H1 (cell line): ENCODE measurements at places on chromosomes 3 and 15. TPM values are rescaled to one million over a fixed set of nuclear protein-coding genes. Genes with fewer than 3 reads are reported as not detected.

GRCh38 chr3:197795200-197795599 is 4.1 kb downstream of the LRCH3 start:
- no peak for DNase-seq

DNA sequence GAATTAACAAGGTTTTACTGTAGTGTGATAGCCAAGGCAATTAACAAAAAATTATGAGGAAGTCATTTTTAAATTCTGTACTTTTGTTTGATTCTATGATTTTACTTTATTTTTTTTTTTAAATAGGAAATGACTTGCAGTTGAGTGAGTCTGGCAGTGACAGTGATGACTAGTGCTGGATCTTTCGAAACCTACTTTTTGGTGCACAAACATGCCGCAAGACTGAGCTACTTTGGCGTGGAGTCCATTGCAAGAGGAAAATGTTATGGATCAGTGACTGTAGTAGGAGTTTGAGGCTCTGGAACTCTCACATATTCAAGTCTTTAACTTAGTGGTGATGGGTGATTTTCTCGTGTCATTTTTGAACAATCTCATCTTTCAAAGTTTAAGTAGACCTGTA is 11.6 kb downstream of the EAF1 start:
- no peak for DNase-seq

CCDC13 gene
- not detected in 2 replicates for total RNA-seq

GRCh38 chr3:100641471-100642032 is 32.2 kb downstream of the ADGRG7 start:
- DNase-seq = no peak

DNA sequence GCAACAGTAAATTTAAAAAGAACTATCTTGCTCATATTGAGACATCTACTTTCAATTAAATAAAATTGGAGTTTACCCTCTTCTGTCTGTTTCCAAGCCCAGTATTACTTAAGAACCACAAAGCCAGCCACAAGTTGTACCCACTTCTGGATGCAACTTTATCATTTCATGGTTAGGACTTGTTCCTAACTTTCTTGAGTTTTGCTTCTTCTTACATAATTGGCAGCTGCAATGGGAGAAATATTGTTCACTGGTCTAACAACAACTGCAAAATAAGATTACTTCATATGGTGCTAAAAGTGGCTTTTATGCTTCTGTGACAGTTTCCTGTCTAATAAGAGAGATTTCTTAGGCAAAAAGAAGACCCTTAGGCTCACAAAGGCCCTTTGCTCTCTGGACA is 240.6 kb downstream of the OTOL1 start:
- no peak for DNase-seq

GRCh38 chr3:194938845-194939531 is 253.3 kb downstream of the FAM43A start:
- DNase-seq = peak; percentile 32

TLR9 gene
- not detected in 2 replicates for total RNA-seq

GOLGA6L9 gene
- 5.4 and 5.5 TPM in 2 replicates for total RNA-seq

MKRN2OS gene
- 0.41 TPM in 1 of 2 replicates, not detected in the other for total RNA-seq

WHAMM gene
- total RNA-seq = 3.0 and 3.3 TPM in 2 replicates

DNA sequence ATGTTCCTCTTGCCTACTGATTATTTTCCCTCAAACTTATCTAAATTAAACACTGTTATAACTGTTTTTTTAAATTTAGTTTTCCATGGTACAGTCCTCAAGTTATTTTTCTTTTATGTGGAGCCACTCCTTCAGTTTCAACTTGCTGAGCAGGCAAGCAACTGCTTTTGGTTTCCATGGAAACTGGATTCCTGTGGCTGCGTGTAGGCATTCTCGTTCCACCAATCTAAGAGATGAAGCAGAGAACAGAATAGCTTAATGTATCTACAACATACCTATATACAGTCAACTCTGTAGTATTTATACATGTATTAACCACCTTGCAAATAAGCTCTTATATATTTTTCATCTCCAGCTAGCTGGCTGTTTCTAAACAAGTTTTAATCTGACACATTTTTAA is 25.8 kb upstream of the ANXA2 start:
- no peak for DNase-seq

DNA sequence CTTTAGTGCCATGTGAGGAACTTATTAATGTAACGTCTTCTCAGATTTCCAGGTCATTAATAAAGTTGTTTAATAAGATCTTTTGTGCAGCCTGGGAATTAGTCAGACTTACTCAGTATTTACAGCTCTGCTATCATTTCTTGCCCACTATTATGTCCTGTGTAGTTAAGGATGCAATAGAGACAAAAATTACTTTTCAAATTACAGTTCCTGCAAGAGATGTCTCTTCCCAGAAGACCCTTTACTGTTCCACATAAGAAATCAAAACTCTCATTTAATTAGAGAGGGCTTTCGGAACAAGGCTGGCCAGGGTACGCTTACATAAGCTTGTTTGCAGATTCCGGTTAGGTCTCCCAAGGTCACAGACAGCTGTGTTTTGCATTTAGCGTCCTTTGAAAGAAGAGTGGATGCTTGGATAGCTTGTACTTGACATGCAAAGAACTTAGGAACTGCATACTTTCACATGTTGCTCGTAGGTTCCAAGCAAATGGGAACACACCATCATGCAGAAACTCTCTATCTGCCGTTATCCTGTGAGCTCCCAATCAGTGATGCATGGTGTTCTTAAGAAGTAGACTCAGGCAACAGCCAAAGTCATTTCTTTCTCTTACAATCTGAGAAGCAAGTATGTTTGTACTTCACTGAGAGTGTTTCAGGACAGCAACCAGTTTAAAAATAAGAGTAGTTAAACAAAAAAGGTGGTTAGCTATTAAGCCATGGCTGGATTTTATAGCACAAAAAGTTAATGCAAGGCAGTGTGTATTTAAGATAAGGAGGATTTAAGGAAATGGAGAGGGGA is 37.4 kb downstream of the FILIP1L start:
- no peak for DNase-seq

DNA sequence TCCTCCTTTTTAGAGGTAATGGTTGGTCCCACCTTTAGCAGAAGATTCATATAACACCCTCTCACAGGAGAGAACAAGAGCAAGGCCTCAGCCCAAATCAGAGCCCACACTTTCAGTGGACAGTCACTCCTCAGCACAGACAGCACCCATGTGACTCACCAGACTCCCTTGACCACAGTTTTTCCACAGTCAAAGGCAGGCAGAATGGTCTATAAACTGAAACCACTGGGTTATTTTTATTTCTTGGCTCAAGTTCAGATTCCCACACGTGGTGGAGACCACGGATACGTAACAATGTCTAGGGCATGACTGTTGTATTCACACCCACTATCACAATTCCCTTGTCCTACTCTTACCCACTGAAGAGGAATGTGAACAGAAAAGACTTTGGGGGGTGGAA is 237.8 kb upstream of the UBE2E1 start:
- DNase-seq = no peak

GRCh38 chr3:28335246-28335645 is 13.3 kb upstream of the ZCWPW2 start:
- no peak for DNase-seq

DNA sequence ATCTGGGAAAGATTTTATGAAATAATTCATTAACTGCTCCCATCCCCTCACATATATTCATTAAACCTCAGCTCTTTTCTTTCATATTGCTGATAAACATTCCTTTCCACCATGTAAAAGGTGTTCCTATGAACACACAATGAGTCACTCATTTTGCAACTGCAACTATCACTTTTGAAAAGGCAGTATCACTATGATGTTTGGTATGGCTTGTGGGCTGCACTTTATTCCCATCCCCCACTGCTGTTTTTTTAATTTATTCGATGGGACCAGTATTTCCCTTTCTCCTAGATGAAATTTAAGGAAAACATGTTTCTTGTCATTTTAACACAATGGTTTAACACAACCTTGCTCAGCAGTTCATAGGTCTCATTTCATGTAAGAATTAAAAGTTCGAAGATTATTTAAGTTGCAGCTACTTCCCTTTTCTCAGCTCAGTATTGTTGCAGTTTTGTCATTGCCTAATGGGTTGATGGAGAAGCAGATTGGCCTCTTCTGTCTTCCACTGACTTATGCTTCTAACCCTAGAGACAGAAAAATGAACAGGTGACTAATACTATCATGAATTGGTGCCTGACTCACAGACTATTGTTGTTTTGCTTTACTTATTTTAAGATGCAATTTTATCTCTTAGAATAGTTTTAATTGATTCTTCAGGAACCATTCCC is 280.3 kb downstream of the ZPLD1 start:
- DNase-seq = no peak

- DNase-seq = peak; percentile 13
These were observed 423.6 kb upstream of the ARL6 start for GRCh38 chr3:97340940-97341339.

DNA sequence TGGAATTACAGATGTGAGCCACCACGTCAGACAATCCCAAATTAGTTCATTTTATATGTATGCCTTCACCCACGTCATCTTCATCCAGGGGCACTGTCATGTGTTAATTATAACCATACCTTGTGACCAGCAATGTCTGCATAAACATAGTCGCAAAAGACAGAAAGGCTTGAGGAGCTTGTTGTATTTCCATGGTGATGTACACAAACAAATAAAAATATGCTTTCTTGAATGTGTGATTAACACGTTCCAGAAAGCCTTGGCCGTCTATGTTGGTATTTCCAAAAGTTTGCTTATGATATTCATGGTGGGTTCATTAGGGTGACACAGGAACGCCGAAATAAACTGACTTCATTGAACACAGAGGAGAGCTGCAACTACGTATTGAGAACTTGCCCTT is 524.7 kb upstream of the ZNF717 start:
- no peak for DNase-seq

GRCh38 chr3:184160456-184160855 is 5.3 kb downstream of the DVL3 start:
- DNase-seq = no peak

MOBP gene
- total RNA-seq = 0.10 and 0.50 TPM in 2 replicates

GRCh38 chr15:36879568-36880222 is 220.7 kb downstream of the MEIS2 start:
- peak; percentile 49 for DNase-seq

C3orf85 gene
- total RNA-seq = not detected in 2 replicates

GRCh38 chr15:38487378-38487777 is 33.5 kb downstream of the FAM98B start:
- no peak for DNase-seq

DUT gene
- total RNA-seq = 246 and 259 TPM in 2 replicates

- DNase-seq = no peak
These were observed 120.5 kb downstream of the GREM1 start for GRCh38 chr15:32838338-32838737.

GRCh38 chr3:155334914-155335723 is 41.6 kb upstream of the STRIT1 start:
- DNase-seq = no peak

DNA sequence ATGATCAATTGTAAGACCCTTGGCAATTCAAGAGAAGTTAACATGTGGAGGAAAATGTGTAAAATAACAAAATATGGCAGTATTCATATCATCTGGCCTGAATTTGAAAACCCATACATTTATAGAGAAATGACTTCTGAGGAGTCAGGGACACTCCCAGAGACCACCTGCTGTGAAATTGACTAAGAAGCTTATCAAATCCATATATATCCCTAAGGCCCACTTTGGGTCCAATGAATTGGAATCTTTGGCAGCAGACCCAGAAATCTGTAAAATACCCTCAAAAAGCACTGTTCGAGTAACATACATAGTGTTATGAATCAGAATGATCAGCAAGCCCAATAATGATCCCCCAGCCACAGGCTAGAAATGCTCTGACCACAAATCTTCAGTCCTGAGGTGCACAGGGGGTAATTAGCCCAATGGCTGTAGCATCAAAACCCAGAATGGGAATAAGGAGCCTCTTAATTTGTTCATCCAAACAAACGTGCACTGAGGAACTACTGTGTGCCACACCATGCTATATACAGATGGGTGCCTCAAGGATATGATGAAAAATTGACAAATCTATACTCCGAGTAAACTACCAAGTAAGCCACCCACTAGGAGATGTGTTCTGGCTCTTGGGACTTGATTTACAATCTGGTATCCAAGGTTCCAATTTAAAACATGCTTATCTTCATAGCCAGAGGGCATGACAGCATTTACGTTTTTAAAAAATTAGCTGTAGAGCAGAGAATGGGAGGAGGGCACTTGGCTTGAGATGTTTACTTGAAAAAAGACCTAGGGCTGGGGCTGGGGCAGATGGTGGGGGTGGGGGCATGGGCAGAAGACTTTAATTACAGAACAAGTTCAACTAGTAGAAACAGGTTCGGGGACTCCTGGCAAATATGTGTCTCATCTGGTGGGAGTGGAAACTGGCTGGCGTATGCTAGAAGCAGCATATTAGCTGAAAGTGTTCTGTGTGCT is 9.1 kb upstream of the ARHGEF3 start:
- DNase-seq = no peak
